ENCODE measurements at places on chromosomes 16 and 17. TPM values are rescaled to one million over a fixed set of nuclear protein-coding genes. Genes with fewer than 3 reads are reported as not detected.

GRCh38 chr16:84924331-84925091, 86.8 kb downstream of the ZDHHC7 start:
- no peak overlapping the region for H3K27ac ChIP-seq
- H3K4me1 ChIP-seq, result no peaks in the 10 kb centered on the region
- H3K27me3 ChIP-seq, result no peaks in the 10 kb centered on the region
- H3K36me3 ChIP-seq, result no peaks in the 10 kb centered on the region
- H3K4me3 ChIP-seq, result no peak overlapping the region
- no peak for DNase-seq

DNA sequence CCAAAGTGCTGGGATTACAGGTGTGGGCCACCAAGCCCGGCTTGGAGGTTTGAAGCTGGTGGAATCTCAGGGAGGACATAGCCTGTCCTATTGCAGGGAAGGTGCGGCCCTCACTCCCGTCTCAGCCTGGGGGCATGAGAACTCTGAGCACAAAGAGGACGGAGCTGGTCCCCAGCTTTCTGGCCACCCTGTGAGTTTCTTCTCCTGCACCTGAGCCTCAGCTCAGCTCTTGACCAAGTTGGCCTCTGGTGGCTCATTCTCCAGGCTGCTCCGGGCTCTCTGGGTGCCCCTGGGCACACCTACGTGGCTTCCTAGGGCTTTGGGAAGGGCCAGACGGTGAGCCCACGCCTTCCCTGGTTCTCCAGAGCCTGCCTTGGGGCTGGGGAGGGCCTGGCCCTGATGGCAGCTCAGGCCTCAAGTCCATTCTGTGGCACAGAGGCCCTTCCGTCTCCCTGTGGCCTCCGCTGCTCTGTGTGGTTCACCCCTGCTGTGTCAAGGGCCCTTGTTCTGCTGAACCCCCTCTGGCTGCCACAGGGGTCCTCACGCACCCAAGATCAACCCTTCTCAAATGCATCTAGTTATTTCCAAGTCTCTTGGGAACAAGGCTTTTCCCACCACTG, 6.9 kb upstream of the FASN start:
- H3K4me1 ChIP-seq, result peaks cover 29% of the 10 kb centered on the region
- no peaks in the 10 kb centered on the region for H3K27me3 ChIP-seq
- H3K36me3 ChIP-seq, result no peaks in the 10 kb centered on the region
- no peak overlapping the region for H3K4me3 ChIP-seq
- H3K27ac ChIP-seq, result no peak overlapping the region

DNA sequence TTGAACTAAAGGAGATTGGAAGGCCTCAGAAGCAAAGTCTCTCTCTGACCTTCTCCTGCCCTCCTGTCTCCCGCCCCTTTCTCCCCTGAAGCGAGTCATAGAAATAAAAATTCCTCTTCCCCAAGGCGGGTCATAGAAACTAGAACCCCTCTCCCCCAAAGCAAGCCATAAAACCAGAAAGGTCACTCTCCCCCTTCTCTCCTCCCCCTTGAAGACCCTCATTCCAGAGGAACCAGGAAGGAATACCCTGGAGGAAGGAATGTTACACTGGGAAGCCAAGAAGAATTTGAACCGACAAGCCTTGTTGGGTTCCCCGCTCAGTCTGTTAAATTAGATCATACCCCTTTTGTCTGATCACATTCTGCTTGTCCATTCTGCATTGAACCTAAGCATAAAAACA, 2.7 kb upstream of the GJC1 start:
- H3K27me3 ChIP-seq, result peaks cover 36% of the 10 kb centered on the region
- no peak overlapping the region for H3K27ac ChIP-seq
- DNase-seq, result no peak
- no peaks in the 10 kb centered on the region for H3K36me3 ChIP-seq

- no peaks in the 10 kb centered on the region for H3K27me3 ChIP-seq
- no peaks in the 10 kb centered on the region for H3K36me3 ChIP-seq
- no peak for DNase-seq
- H3K27ac ChIP-seq, result no peak overlapping the region
These were observed 6.0 kb downstream of the SLFN14 start for GRCh38 chr17:35554668-35555067.

DNA sequence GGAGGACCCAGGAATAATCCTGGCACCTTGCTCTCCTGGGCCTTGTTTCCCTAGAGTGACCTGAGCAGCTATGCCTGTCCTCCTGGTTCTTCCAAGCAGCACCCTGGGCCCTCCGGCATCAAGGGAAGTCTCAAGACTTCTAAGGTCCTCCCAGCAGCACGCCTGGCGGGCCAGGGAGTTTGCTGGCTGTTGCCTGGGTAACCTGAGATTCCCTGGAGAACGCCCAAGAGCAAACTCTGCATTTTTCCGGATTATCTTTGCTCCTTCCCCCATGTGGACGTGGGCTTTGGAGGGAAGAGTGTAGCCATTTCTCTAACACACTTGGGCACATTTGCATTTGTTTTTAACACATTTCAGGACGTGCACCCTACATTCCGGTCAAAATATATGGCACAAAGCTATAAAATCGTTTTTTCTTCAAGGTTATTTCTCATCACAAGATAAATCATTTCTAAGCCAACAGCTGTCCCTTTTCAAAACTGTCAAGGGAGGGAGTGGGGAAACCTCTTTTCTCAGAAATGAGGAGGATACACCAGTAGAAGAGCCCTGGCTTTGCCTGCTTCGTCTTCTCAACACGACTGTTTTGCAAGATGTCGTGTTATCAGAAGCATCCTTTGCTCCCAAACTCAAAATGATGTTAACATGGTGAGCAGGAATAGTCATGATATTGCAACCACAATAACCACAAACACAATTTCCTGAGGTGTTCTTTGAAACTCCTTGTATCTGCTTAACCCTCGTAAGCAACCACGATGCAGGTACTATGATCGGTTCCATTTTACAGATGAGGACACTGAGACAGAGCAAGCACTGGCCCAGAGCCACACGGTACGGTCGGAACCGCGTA, 116.5 kb downstream of the ADCY9 start:
- H3K36me3 ChIP-seq, result no peaks in the 10 kb centered on the region
- no peaks in the 10 kb centered on the region for H3K27me3 ChIP-seq
- H3K27ac ChIP-seq, result no peak overlapping the region
- peak; percentile 25 for DNase-seq

- H3K4me1 ChIP-seq, result peaks cover 80% of the 10 kb centered on the region
- no peak for DNase-seq
- H3K36me3 ChIP-seq, result no peaks in the 10 kb centered on the region
- no peaks in the 10 kb centered on the region for H3K27me3 ChIP-seq
- H3K27ac ChIP-seq, result no peak overlapping the region
- no peak overlapping the region for H3K4me3 ChIP-seq
These were observed 122.9 kb downstream of the METRNL start for GRCh38 chr17:83202002-83203000.

DNA sequence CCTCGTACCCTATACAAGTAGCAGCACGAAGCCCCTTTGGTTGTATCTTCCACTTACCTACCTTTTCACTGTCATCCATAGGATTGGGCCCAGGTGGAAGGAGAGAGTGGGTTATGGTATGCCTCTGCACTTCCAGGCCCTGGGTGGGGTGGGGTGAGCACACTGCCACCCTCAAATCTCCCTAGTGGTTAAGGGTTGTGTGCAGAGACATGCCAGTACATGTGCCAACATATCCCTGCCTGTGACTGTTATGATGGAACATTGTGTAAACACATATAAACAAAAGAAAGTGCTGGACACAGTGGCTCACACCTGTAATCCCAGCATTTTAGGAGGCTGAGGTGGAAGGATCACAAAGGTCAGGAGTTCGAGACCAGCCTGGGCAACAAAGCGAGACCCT, 11.1 kb downstream of the HROB start:
- DNase-seq, result no peak
- no peaks in the 10 kb centered on the region for H3K36me3 ChIP-seq
- H3K27me3 ChIP-seq, result no peaks in the 10 kb centered on the region
- H3K4me1 ChIP-seq, result no peaks in the 10 kb centered on the region
- no peak overlapping the region for H3K4me3 ChIP-seq

GRCh38 chr16:17382514-17382913, 88.2 kb downstream of the XYLT1 start:
- peaks cover 51% of the 10 kb centered on the region for H3K4me1 ChIP-seq
- no peak overlapping the region for H3K27ac ChIP-seq
- no peak for DNase-seq
- no peak overlapping the region for H3K4me3 ChIP-seq
- no peaks in the 10 kb centered on the region for H3K36me3 ChIP-seq
- no peaks in the 10 kb centered on the region for H3K27me3 ChIP-seq

GRCh38 chr17:41621916-41622315, 2.5 kb downstream of the KRT17 start:
- DNase-seq, result no peak
- H3K27me3 ChIP-seq, result no peaks in the 10 kb centered on the region
- no peaks in the 10 kb centered on the region for H3K4me1 ChIP-seq
- no peaks in the 10 kb centered on the region for H3K36me3 ChIP-seq

The TAT gene
- not detected for total RNA-seq

The KRTAP4-4 gene
- not detected for total RNA-seq

The CDK5R1 gene
- total RNA-seq, result 7.4 TPM

Measured in natural killer cell (primary cell).